Left colon (tissue), 2 donors: ENCODE measurements at places on chromosomes 2 and 18. TPM values are rescaled to one million over a fixed set of nuclear protein-coding genes. Genes with fewer than 3 reads are reported as not detected.

- peak; percentile 11 for DNase-seq
Measured at GRCh38 chr2:43055086-43055912, 171.1 kb downstream of the ZFP36L2 start.

GRCh38 chr2:80112790-80113189 lies 191.8 kb downstream of the LRRTM1 start:
- DNase-seq, result no peak

The ERBB4 gene
- 0.18 TPM for total RNA-seq

The OSR1 gene
- 4.1 TPM for total RNA-seq

The GALR1 gene
- total RNA-seq, result 0.46 TPM

- DNase-seq, result no peak
Measured at GRCh38 chr2:84861539-84861938, 19.3 kb downstream of the TRABD2A start.
